ENCODE measurements at places on chromosomes 12 and 14. TPM values are rescaled to one million over a fixed set of nuclear protein-coding genes. Genes with fewer than 3 reads are reported as not detected.

DNA sequence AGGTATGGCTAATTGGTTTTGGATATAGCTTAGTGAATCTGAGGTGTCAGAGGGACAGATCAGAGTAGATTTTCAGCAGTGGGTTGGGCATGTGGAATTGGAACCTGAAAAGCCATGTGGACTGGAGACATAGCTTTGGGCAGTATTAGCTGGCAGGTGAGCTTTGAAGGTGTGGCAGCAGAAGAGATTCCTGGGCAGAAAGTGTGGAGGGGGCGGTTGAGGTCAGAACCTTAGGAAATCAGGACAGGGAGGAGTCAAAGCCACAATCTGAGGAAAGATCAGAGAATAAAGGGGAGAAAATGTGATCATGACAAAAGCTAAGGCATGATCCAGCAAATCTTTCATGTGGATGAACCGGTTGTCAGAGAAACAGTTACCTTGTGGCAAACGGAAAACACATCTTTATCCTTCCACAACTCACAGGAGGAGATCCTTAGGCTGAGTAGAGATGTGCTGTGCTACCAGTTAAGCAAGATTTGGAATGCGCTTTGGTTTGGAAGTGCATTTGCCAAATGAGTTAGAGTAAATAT, 56.4 kb downstream of the PTGER2 start:
- peaks cover 27% of the 10 kb centered on the region for H3K4me1 ChIP-seq
- no peak overlapping the region for H3K27ac ChIP-seq
- no peaks in the 10 kb centered on the region for H3K27me3 ChIP-seq
- peak; percentile 69 for DNase-seq
- H3K36me3 ChIP-seq: no peaks in the 10 kb centered on the region

BATF gene
- polyA plus RNA-seq: not detected

DNA sequence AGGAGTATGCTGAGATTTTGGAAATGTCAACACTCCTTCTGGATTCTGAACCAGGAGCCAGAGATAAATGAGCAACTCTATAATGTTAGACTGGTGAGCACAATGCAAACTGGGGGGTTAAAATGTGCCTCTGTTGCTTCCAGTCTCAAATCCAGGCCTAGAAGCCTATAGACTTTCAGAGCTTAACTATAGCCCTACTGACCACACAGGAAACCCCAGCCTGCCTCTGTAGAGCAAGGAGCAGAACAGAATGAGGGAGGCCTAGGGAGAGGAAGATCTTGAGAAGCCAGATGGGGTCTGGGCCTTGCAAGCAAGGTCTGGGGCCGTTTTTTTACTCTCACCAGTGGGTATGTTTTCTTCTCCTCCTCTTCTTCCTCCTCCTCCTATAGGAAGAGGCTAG, 225.4 kb upstream of the KITLG start:
- H3K36me3 ChIP-seq: no peaks in the 10 kb centered on the region
- no peak overlapping the region for H3K4me3 ChIP-seq
- no peak for DNase-seq
- no peaks in the 10 kb centered on the region for H3K27me3 ChIP-seq
- H3K27ac ChIP-seq: no peak overlapping the region

TPH2 gene
- not detected for polyA plus RNA-seq

- no peaks in the 10 kb centered on the region for H3K36me3 ChIP-seq
- H3K4me3 ChIP-seq: no peak overlapping the region
Measured at GRCh38 chr12:4099276-4099675, 174.3 kb upstream of the CCND2 start.

PTPRO gene
- polyA plus RNA-seq: 0.14 TPM

DNA sequence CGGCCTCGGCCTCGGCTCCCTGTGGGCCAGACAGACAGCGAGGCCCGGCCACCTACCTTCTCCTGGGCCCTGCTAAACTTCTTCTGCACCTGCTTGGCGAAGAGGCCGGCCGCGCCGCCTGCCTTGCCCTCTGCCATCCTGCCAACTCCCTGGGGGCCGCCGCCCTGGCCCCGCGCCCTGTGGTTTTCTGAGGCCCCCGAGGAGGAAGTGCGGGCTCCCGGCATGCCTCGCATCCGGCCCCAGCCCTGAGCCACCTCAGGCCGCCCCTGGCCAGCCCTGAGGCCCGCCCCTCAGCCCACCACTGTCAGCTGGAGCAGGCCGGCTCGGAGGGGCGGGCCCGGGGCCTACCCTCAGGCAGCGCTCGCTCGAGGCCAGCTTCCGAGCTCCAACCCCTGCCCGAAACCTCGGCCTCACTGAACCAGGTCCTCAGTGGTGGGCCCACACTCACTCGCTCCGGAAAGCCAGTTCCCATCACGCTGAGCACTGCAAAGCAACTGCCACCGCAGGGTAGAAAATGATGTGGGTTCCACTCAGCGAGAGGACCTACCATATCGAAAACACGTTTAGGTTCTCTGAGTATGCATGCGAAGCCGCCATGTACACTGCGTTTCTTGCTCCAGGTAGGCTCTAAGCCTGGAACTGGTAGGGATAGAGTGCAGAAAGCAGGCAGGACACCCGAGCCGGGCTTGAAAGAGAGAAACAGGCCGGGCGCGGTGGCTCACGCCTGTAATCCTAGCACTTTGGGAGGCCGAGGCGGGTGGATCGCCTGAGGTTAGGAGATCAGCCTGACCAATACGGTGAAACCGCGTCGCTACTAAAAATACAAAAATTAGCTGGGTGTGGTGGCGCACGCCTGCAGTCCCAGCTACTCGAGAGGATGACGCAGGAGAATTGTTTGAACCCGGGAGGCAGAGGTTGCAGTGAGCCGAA, at the start of gene BIN2:
Gene BIN2 (minus strand): TSS at position 209 of the 930 bp plus-strand sequence. CDS start 72 bp downstream, at position 137.
- no peak within 1 kb of the TSS for H3K27ac ChIP-seq
- DNase-seq: no peak
- H3K36me3 ChIP-seq: no peaks in the 10 kb centered on the region
- peaks cover 12% of the 10 kb centered on the region for H3K4me1 ChIP-seq

C12orf56 gene
- 0.18 TPM for polyA plus RNA-seq

CCDC196 gene
- not detected for polyA plus RNA-seq

DNA sequence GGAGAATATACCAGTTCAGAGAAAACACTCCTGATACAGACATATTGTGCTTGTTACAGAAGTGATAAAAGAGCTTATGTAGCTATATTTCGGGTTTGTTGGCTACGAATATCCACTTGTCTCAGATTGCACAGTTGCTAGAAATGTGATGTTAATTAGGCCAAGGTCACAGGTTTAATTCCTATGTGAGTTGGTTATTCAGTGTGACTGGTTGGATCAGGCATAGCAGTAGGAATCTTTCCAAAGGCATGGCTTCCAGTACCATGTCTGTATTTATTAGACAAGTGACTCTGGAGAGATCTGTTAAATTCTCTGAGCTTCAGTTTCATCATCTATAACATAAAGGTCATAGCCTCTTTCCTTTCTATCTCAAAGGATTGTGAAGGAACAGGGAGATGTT, 152.7 kb upstream of the KITLG start:
- no peak overlapping the region for H3K4me3 ChIP-seq
- no peak for DNase-seq
- H3K4me1 ChIP-seq: no peaks in the 10 kb centered on the region

SYT1 gene
- 4.6 TPM for polyA plus RNA-seq

RNASE7 gene
- polyA plus RNA-seq: 17.4 TPM

GRCh38 chr12:47820631-47821345, 1.1 kb upstream of the HDAC7 start:
- DNase-seq: peak; percentile 74
- H3K27ac ChIP-seq: peak overlapping the region; percentile 92
- peaks cover 9% of the 10 kb centered on the region for H3K36me3 ChIP-seq
- H3K27me3 ChIP-seq: no peaks in the 10 kb centered on the region
- H3K4me1 ChIP-seq: peaks cover 54% of the 10 kb centered on the region
- H3K4me3 ChIP-seq: peak overlapping the region; percentile 69

PRB2 gene
- polyA plus RNA-seq: 0.18 TPM

- no peak for DNase-seq
- H3K27ac ChIP-seq: no peak overlapping the region
Measured at GRCh38 chr14:59699442-59699841, 122.8 kb upstream of the CCDC175 start.

MAP1LC3B2 gene
- polyA plus RNA-seq: 4.3 TPM

- peak overlapping the region; percentile 84 for H3K4me3 ChIP-seq
- H3K27me3 ChIP-seq: no peaks in the 10 kb centered on the region
- peaks cover 14% of the 10 kb centered on the region for H3K4me1 ChIP-seq
- no peak for DNase-seq
Measured at GRCh38 chr14:89617481-89618329, 200.7 kb upstream of the FOXN3 start.

DNA sequence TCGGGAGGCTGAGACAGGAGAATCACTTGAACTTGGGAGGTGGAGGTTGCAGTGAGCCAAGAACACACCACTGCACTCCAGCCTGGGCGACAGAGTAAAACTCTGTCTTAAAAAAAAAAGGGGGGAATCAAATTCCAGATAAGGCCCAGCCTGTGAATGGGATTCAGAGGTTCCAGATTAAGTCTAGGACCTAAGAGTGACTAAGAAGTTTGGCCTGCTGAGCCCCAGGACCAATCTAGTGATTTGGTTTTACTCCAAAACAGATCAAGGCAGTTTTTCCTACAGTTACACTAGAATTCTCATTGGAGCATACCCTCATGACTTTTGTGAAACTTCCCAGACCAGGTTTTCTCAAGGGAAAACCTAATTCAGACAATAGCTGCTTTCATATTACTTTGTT, 22.8 kb downstream of the EXOC5 start:
- H3K27ac ChIP-seq: no peak overlapping the region
- DNase-seq: no peak
- no peaks in the 10 kb centered on the region for H3K27me3 ChIP-seq
- H3K4me1 ChIP-seq: no peaks in the 10 kb centered on the region

GRCh38 chr14:36996857-36997590, 175.4 kb downstream of the SLC25A21 start:
- H3K36me3 ChIP-seq: no peaks in the 10 kb centered on the region
- no peak overlapping the region for H3K27ac ChIP-seq
- H3K4me1 ChIP-seq: peaks cover 12% of the 10 kb centered on the region
- no peak for DNase-seq
- H3K4me3 ChIP-seq: no peak overlapping the region

- H3K4me1 ChIP-seq: peaks cover 37% of the 10 kb centered on the region
- DNase-seq: no peak
- H3K27ac ChIP-seq: no peak overlapping the region
- H3K4me3 ChIP-seq: no peak overlapping the region
- no peaks in the 10 kb centered on the region for H3K36me3 ChIP-seq
Measured at GRCh38 chr14:50524731-50525515, 7.4 kb downstream of the MAP4K5 start.

DNA sequence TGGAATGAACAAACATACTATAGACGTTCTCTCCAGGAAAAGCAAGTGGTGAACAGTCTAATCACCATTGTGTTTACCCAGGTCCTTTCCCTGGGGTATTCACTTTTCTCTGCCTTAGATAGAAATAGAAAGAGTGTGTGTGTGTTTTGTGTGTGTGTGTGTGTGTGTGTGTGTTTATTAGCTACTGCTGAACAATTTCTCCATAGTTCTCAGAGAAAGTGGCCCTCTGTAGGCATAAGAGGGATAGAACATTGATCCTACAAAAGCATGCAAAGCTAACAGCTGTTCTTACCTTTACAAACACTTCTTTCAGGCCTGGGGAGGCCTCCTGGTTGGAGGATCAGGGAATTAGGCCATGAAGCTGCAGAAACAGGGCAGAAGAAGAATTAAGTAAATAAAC, 665.7 kb upstream of the TBX3 start:
- no peak overlapping the region for H3K4me3 ChIP-seq
- H3K27ac ChIP-seq: no peak overlapping the region
- peaks cover 15% of the 10 kb centered on the region for H3K4me1 ChIP-seq
- no peaks in the 10 kb centered on the region for H3K27me3 ChIP-seq
- DNase-seq: no peak

GRCh38 chr14:67526676-67527459, 6.2 kb upstream of the PLEKHH1 start:
- no peak overlapping the region for H3K4me3 ChIP-seq
- H3K27ac ChIP-seq: no peak overlapping the region
- H3K36me3 ChIP-seq: no peaks in the 10 kb centered on the region
- peaks cover 3% of the 10 kb centered on the region for H3K27me3 ChIP-seq
- DNase-seq: peak; percentile 23

TMPRSS12 gene
- polyA plus RNA-seq: not detected

SMCO2 gene
- 0.70 TPM for polyA plus RNA-seq

DNA sequence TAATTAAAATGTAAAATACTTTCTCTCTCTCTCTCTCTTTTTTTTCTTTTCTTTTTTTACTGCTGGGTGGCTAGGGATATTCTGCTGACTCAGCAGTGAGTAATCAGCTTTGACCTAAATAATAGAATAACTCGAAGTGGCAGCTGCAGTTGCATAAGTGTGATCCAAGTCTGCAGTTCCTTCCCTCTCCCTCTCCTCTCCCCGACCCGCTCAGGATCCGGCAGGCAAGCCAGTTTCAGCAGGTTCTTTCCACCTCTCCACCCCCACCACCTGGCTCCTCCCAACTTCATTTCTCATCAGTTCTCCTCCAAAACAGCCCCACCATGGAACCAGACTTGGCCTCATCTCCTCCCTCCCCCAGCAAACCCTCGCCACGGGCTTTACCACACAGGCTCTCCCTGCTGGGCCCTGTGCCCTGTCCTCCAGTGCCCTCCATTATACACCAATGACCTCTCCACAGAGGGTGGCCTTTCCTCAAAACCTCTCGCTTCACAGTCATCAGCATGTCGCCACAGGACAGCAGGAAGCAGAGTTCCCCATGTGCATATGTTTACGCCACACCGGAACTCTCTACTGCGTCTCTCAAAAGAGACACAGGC, 22.4 kb downstream of the SLC7A8 start:
- H3K27me3 ChIP-seq: no peaks in the 10 kb centered on the region
- H3K4me3 ChIP-seq: no peak overlapping the region
- DNase-seq: no peak
- peak overlapping the region; percentile 84 for H3K27ac ChIP-seq
- H3K36me3 ChIP-seq: no peaks in the 10 kb centered on the region

- H3K27ac ChIP-seq: no peak overlapping the region
- H3K36me3 ChIP-seq: peaks cover 11% of the 10 kb centered on the region
- DNase-seq: no peak
- no peak overlapping the region for H3K4me3 ChIP-seq
Measured at GRCh38 chr14:21350539-21350938, 33.3 kb downstream of the SUPT16H start.

GRCh38 chr12:78398750-78399149, 465.8 kb upstream of the SYT1 start:
- H3K4me1 ChIP-seq: no peaks in the 10 kb centered on the region
- DNase-seq: no peak
- no peak overlapping the region for H3K4me3 ChIP-seq
- no peaks in the 10 kb centered on the region for H3K36me3 ChIP-seq

- H3K4me3 ChIP-seq: no peak overlapping the region
- no peaks in the 10 kb centered on the region for H3K36me3 ChIP-seq
- H3K4me1 ChIP-seq: no peaks in the 10 kb centered on the region
- no peaks in the 10 kb centered on the region for H3K27me3 ChIP-seq
Measured at GRCh38 chr12:452667-453210, 7.0 kb upstream of the B4GALNT3 start.

- peaks cover 2% of the 10 kb centered on the region for H3K4me1 ChIP-seq
- H3K4me3 ChIP-seq: no peak overlapping the region
- H3K27me3 ChIP-seq: peaks cover 56% of the 10 kb centered on the region
- no peaks in the 10 kb centered on the region for H3K36me3 ChIP-seq
Measured at GRCh38 chr12:132486168-132486567, 3.8 kb upstream of the FBRSL1 start.

LPAR5 gene
- 11.7 TPM for polyA plus RNA-seq

DNA sequence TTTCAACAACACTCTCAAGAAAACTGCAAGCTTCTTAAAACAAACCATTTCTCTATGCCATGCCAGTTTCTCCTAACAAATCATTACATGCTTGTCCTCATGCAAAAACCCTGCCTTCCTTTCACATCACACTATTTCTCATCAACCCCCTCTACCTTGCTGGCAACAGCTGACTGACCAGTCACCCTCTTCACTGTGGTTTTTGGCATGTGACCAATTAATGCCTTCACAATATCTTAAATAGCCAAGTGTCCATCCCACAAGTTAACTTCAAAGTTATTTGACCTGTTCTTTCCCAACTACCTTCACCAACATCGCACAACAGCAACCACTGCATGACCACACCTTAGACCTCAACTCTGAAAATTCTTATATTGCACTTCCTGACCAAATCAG, 159.6 kb downstream of the CEP128 start:
- H3K36me3 ChIP-seq: no peaks in the 10 kb centered on the region
- no peaks in the 10 kb centered on the region for H3K4me1 ChIP-seq
- H3K27me3 ChIP-seq: no peaks in the 10 kb centered on the region

DRAM1 gene
- polyA plus RNA-seq: 20.9 TPM
